ENCODE measurements at places on chromosomes 7 and 10.

DNA sequence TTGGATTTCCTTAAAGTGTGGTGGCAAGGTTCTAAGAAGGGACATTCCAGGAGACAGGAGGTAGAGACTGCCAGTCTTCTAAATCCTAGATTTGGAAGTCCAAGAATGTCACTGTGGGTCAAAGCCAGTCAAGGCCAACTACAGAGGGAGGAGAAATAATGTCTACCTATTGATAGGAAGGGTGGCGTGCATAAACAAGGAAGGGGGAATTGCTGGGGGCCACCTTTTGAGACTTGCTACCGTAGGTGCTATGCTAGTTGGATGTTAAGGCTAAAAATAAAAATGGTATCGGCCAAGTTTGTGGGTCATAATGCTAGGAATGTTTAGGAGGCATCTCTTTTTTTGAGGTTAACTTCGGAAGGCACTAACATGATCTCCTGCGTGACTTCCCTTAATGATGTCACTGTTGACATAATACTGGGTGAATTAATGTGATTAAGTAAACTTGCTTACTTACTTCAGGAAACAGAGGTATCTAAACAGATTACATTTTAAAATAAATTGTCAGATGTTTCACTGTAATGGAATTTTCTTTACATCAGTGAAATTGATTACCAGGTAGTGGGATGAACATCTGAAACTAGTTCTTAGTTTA, 4.8 kb downstream of the BTRC start:
- DNase-seq: no peak

GRCh38 chr7:100430493-100431285, 1.1 kb downstream of the MEPCE start:
- DNase-seq: peak; percentile 40

- DNase-seq: no peak
These were observed 129.0 kb downstream of the ABCA13 start for GRCh38 chr7:48300301-48300700.

GRCh38 chr7:88215295-88215694, 4.5 kb downstream of the SRI start:
- DNase-seq: no peak

DNA sequence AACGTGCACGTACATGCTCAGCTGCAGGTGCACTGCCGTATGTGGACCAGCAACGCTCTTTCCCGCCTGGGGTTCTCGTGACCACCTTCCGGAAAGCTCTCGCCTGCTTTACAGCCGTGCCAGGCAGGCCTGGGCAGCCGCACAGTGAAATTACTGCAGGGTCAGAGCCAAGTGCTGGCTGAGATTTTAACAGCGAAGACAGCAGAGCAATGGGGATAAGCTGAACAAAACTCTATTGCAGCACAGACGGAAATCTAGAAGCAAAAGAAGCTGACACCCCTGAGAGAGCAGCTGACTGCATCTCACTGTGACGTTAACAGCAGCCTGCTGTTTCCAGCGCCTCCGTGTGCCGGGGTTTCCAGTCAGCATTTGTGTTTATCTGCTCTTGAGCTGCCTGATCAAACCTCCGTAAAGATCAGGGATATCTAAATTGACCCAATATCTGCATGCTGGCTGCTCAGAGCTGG, 179.0 kb downstream of the DIP2C start:
- DNase-seq: no peak

DNA sequence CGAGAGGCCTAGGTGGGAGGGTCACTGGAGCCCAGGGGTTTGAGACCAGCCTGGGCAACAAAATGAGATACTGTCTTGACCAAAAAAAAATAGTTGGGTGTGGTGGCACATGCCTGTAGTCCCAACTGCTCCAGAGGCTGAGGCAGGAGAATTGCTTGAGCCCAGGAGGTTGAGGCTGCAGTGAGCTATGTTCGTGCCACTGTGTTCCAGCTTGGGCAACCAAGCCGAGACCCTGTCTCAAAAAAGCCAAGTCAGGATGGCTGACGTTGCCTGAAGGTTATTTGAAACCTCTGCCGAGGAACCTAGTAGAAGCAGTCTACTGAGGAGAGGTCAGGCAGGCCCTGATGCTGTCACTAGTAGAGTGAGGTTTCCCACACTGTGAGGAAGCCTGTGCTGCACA, 22.8 kb downstream of the DNAJB6 start:
- DNase-seq: no peak

GRCh38 chr7:74312418-74313028, 23.3 kb downstream of the CLIP2 start:
- DNase-seq: no peak

DNA sequence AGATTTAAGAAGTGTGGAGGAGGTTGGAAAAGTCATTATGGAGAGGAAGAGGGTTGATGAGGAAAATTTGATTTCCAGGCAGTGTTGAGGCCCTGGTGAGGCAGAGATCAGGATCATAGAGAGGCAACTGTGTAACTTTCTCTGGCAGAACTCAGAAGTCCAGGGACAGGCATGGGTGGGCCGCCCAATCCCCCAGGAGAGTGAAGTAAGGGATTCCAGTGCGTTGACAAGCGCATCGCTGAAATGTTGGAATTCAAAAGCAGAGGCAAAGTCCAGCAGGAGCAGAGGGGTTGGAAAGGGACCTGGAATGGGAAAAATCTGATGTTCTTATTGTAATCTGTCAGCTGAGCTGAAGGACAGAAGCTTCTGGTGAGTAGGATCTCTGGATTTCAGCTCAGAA, 207.3 kb downstream of the FAM107B start:
- no peak for DNase-seq

GRCh38 chr10:122102869-122103525, 114.0 kb downstream of the TACC2 start:
- no peak for DNase-seq

DNA sequence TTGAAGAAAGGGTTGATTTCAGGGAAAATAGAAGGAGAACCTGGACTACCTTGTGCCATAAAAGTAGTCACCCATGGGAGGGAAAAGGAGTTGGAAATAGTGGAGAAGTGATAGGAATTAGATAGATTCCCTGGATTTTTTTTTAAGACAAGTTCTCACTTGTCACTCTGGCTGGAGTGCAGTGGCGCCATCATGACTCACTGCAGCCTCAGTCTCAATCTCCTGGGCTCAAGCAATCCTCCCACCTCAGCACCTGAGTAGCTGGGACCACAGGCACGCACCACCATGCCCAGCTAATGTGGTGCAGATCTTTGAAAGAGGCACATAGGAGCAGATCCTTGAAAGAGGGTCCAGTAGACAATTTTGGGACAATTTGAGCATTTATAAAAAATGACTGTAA, 9.5 kb upstream of the BLNK start:
- DNase-seq: no peak

GRCh38 chr10:7767209-7767608, 20.6 kb downstream of the KIN start:
- DNase-seq: no peak

DNA sequence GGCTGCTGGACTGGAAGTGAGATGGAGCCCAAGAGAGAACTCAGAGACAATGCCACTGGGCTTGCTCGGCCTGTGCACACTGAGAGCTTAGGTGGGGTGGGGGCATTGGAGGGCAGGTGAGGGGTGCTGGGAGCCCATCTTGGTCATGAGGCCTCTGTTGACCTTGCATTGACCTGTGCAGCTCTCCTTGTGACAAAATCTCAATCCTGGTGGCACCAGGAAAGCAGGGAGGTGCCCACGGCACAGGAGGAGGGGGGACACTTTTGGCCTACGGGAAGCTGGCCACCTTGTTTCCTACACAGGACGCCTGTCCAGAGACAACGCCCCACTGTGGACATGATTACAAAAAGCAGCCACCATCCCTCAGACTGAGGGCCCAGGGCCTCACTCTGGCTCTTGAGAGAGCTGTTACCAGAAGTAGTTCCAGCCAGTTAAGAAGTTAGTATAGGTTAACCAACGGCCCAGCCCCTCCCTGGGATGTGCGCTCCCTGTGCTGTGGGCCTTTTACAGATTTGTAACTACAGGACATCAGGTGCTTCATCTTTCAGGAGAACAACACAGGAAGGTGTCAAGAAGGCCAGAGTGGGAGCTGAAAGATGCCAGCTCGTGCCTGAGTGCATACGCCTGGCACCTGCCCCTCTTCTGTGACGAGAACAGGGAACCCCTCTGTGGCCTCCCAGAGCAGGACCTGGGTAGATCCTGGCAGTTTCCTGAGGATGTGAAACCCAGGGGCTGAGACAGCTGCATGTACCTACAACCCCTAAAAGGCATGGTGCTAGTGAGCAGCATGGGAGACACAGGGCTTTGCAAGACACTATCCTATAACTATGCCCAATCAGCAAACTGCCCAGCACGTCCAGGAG, 10.3 kb downstream of the PKD1L1 start:
- DNase-seq: no peak

- no peak for DNase-seq
These were observed 4.7 kb upstream of the MGMT start for GRCh38 chr10:129462257-129462795.

DNA sequence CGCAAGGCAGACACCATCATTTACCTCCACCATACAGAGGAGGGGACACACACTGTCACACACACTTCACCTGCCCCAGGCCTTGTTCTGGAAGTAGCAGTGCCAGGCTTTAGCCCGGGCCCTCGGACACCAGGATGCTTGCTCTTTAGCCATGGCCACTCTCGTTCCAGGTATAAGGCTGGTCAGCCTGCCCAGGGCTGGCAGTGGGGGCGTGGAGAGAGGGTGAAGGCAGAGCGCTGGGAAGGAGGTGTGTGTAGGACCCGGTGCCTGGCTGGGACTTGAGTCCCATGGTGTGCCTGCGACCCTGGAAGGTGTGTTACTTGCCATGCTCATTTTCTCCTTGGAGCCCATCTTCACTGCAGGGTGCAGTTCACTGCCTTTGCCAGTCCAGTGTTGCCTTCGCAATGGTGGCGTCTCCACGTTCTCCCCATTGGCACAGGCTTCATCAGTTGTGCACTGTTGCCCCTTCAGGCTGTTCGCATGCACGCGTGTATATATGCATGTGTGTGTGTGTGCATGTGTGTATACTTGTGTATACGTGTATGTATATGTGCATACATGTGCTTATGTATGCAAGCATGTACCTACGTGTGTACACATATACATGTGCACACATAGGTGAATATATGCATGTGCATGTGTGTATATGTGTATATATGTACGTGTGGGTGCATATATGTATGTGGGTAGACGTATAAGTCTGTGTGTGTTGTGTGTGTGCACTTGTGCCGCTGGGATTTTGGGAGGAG, 153.4 kb downstream of the CAMK1D start:
- DNase-seq: no peak

GRCh38 chr7:127954357-127954748, 76.9 kb downstream of the LRRC4 start:
- no peak for DNase-seq

GRCh38 chr10:69731698-69732097, 70.0 kb upstream of the COL13A1 start:
- no peak for DNase-seq

- DNase-seq: no peak
These were observed 4.1 kb downstream of the AQP1 start for GRCh38 chr7:30915751-30916150.

GRCh38 chr7:114900127-114900526, 21.8 kb upstream of the MDFIC start:
- no peak for DNase-seq

DNA sequence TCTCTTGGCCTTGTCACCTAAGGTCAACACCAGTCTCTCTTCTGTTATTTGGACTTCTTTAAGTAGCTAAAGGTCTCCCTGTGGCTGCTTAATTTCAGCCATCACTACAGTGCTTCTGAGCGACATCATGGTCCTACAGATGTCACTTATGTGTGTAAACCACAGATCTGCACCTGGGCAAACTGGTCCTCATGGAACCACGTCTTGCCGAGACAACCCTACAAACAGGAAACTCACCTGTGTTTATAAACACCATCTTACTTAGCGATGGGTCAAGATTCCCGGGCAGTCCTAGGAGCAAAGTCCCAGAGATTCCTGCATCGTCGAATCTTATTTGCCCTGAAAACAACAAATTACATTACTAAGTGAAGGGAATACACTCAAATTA, 27.8 kb downstream of the KLF6 start:
- no peak for DNase-seq

DNA sequence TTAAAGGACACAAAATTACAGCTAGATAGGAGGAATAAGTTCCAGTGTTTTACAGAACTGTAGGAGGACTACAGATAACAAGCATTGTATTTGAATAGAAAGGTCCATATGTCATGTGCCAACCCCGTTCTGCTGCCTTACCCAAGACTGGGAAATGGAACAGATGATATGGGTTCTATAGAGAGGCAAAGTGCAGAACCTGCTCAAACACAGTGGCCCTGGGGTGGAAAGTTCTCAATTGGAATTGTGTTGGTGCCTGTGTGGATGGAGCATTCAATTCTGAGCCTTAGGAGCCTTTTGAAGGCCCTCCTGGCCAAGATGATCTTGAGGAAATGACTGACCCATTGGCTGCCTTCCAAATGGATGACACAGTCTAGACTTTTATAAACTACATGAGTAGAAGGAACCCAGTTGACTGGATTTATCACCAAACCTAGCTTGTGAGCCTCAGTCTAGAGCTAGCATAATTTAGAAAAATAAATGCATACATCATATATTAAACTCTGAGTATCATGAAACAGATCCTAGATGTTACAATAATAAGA, 4.1 kb upstream of the PRSS1 start:
- DNase-seq: no peak

- DNase-seq: no peak
These were observed 41.0 kb upstream of the CHST15 start for GRCh38 chr10:124134251-124134893.

DNA sequence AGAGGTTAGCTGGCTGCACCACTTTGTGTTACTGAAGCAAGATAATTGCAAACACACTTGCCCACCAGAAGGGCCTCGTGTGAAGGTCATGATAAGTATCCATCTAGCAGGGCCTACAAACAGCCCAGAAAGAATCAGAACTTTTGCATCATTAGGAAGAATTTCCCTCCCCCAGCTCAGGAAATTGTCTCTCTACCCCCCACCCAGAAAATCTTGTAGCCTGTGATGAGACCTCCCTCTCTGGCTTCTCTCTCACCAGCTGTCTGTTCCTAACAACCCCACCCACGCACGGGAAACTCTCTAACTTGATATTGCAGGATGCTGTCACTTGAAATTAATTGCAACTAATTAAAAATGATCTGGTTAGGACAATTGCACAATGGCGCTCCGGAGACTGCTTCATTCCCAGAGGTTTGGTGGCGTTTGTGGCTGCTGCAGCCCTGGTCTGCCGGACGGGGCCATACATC, 34.5 kb downstream of the ZNF503 start:
- DNase-seq: no peak

All from NCI-H2081 (cell line).